T-helper 9 cell (primary cell): ENCODE measurements at places on chromosomes 12 and 14.

GRCh38 chr12:53726946-53727309 is 324 bp downstream of the CALCOCO1 start:
- no peak for DNase-seq

- no peak for DNase-seq
Observed at GRCh38 chr12:22283508-22283907, 51.0 kb downstream of the ST8SIA1 start.

DNA sequence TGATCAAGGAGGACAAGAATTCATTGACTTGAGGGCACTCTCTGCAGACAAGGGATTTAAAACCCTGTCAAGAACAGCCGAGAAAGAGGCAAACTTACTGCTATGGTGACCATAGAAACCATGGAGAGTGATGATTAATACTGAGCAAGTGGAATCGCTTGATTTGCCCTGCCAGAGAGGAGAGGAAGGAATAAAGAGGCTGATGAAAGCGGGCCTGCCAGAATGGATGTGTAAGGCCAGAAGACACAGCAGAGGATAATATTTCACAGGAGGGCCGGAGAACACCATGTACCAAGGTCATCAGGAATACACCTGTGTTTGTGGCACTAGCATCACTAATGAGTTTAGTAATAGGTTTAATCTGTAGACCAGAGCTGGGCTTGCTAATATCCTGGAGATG is 221.8 kb upstream of the DCN start:
- DNase-seq = no peak

DNA sequence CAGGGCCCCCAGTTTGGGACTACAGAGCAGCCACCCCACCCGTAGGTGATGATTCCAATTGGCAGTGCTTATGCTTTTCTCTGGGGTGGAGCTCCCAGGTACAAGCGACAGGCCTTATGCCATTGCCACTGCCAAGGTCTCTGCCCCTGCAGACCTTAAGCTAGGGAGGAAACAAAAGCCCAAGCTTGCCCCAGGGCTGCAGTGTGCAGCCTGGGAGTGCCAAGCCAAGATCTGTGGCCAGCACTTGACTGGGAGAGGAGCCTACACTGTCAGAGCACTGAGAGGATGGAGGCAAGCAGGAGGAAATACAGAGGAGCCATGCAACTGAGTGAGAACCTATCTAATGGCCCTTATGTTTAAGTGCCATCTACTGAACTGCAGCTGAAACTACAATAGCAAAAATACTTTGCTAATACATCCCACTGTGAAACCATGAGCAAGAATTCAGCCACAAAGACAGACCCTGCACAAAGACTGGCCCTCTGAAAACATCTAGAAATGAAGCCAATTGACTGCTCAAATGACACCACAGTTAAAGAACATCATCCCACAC is 17.7 kb upstream of the ASCL1 start:
- DNase-seq = no peak

DNA sequence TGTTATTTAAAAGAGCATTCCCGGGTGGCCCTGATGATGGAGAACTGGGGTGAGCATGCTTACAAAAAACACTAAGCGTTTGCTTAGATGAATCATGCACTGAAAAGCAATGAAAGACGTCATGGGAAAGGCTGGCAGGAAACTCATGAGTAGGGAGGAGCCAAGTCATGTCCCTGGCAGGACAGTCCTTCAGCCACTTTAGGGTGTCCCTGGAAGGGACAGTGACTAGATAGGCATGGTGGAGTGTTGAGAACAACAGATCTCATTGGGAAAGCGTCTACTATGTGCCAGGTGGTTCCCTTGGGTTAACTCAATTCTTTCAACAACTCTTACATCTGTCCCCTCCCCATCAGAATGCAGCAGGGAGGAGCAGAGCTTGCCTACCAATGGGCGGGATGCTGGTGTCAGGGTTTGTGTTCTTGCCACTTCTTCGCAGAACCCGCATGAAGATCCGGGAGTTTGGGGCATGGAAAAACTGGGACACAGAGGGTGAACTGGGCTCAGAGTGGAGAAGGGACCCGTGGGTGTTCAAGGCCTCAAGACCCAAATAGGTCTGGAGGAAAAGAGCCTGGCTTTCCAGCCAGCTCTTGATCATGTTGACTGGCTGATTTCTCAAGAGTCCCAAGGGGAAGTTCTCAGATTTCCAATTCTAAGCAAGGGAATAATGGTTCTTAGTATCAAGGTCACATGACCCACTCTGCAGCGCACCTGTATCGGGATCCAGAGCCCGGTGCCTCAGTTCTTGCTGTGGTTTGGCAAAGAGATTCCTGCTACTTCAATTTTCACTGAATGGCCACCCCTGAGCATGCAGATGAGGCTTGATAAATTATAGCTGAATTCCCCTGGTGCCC is 653.9 kb upstream of the TBX3 start:
- no peak for DNase-seq

DNA sequence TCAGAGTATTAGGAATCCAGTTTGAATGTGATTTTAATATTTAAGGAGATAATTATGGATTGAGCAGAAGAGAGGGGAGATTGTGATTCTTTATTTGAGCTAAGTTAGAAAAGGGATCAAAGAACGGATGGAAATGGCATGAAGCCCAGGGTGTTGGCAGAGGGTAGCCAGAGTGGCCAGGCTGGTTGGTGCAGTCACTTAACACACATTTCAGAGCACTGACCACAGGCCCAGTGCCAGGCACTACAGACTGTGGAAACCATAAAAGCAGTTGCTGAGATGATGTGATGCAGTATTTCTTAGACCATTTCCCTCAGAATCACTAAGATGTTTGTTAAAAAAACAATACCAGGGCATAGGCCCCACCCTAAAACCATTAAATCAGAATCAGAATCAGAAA is 167.7 kb upstream of the AMIGO2 start:
- DNase-seq = no peak

- no peak for DNase-seq
Observed at GRCh38 chr12:14959463-14959862, 1.9 kb downstream of the ARHGDIB start.

GRCh38 chr14:92540472-92541048 is 27.0 kb downstream of the RIN3 start:
- DNase-seq = no peak

DNA sequence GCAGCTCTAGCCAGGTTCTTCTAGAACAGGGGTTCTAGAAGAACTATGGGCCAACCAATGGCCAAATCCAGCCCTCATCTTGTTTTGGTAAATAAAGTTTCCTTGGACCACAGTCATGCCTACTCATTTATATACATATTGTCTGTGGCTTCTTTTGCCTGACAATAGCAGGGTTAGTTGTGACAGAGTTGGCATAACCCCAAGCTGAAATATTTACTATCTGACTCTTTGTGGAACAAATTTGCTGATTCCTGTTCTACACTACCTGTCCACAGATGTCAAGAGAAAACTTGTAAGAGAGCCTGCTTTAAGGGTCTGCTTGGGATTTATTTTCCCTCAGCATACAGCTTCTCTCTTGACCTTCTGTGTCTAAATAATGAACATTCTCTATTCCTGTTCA is 289.0 kb downstream of the KSR2 start:
- DNase-seq = no peak

DNA sequence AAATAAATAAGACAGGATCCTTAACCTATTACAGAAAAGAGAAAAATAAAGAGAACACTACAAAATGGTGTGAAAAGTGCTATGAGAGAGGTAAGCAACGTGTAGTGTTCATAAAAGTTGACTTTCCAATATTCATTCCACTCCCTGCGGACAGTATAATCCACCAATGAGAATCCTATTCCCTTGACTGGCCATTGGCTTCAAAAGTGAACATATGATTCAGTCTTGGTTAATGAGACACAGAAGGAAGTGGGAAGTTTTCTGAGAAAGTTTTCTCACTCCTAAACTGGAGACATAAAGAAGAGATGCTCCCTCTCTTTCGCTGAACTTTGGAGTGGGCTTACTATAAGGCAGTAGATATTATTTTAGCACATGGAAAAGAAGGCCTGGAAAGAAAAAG is 153.1 kb downstream of the PAWR start:
- DNase-seq = no peak
